Substantia nigra (tissue), 51 donors: ENCODE measurements at places on chromosomes 1 and 21.

DNA sequence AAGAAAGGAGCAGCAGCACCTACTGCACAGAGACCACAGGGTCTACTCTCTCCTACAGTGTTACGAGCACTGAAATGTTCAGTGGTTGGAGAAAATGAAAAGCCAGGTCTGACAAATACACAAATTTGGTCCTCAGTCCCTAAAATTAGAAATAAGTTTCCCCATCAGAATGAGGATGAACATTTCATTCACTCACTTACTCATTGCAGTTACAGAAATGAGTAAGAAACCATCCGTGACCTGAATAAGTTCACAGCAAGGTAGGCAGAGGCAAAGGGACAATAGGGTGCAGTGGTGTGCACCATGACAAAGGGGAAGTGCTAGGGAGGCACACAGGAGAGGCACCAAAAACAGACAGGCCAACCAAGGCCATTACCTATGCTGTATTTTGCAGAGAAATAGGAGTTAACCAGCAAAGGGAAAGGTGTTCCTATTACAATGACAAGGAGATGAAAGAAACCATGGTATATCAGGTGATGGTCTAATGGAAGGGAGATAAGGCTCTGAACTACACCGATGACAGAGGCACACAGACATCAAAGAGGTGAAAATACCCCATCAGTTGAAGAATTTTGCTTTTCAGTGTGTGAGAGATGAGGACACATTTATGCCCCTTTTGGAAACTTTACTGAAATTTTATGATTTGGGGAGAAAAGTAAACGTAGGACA is 29.4 kb downstream of the VAV3 start:
- no peak for DNase-seq

- DNase-seq: no peak
Measured at GRCh38 chr21:15197696-15198095, 132.9 kb upstream of the NRIP1 start.

GRCh38 chr1:229699613-229700267 is 73.7 kb downstream of the URB2 start:
- no peak for DNase-seq

- DNase-seq: no peak
Measured at GRCh38 chr21:29114765-29115500, 15.5 kb upstream of the MAP3K7CL start.

DNA sequence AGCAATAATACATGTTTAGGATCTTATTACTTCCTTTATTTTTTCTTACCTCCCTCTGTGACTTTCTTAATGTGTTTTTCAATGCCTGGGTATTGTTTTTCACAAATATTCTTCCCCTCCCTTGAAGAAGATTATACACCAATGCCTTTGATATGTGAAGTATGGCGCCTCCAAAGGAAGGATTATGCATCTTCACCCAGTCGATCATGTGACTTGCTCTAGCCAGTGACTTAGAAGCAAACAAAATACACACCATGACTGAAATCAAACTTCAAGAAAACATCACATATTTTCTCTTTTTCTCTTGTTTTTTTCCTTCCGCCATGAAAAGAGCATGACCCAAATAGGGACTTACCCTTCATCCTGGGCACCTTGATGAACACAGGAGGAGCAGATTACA is 297.1 kb downstream of the NCAM2 start:
- no peak for DNase-seq

DNA sequence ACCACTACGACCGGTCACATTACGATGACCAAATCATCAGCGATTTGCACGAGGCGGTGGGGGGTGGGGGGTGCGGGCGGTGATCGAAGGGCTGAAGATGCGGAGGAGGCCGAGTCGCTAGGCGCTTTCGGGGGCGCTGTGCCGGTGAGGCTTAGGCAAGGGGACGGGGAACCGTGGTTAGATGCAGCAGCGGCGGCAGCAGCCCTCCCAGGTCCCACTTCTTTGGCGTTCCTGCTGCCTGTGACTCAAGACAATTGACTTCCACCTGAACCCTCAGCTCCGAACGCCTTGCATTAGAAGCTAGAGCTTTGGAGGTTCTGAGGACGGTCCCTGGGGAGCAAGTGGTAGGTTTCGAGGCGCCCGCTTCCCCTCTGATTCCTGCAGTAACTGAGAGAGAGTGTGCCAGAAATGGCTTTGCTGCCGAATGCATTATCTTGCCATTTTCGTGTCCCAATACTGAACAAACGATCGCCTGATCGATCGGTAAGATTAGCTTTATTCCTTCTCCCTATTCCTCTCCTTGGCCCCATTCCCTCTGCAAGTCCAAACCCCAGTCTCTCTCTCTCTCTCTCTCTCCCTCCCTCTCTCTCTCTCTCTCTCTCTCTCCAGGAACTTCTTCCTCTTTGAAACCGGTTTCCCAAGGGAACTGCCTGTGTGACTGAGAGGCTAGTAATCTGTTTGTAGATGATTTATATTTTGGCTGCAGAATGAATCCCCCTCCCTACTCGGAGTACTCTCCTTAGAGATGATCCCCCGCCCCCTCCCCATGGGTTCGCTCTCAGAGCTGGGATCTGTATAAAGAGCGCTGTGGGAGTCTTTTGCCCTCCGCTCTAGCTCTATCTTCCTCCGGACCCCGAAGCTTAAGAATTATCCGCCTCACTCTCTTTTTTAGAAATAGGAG is 735 bp upstream of the BRINP3 start:
- DNase-seq: no peak

DNA sequence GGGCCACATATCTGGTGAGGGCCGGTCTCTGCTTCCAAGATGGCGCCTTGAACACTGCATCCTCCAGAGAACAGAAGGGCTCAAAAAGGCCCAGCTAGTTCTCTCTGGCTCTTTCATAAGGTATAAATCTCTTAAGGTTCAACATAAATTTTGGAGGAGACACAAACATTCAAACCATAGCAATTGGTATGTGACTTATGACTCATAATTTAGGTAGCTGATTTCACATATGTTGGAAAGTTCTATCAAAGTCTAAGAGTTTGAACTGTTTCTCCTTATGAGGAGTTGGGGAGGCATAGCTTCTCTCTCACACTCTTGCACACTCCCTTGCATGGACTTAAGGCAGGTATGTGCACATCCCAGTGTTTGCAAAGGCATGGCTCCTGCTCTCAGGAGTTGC is 5.1 kb upstream of the FYB2 start:
- no peak for DNase-seq

GRCh38 chr1:59718064-59718988 is 96.4 kb upstream of the HOOK1 start:
- DNase-seq: no peak

GRCh38 chr1:230548357-230548756 is 93.9 kb upstream of the COG2 start:
- DNase-seq: no peak

GRCh38 chr1:229119876-229120275 is 151.0 kb upstream of the RAB4A start:
- DNase-seq: no peak

DNA sequence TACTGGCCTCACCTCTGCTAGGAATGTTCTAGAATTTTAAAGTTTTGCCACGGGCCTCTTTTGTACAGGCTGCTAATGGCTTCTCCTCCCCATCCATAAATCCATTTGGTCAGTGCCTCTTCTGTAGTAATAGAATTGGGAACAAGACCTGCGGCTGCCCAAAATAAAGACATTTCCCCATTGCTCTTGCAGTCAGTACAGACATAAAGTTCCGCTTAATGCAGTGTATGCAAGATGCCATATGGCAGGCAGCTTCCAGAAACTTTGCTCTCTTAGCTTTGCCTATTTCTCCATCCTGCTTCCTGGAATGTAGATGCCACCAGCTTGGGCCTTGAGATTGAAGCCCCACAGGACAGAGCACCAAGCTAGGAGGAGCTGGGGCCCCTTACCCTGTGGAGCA is 3.7 kb upstream of the SLC2A5 start:
- no peak for DNase-seq

DNA sequence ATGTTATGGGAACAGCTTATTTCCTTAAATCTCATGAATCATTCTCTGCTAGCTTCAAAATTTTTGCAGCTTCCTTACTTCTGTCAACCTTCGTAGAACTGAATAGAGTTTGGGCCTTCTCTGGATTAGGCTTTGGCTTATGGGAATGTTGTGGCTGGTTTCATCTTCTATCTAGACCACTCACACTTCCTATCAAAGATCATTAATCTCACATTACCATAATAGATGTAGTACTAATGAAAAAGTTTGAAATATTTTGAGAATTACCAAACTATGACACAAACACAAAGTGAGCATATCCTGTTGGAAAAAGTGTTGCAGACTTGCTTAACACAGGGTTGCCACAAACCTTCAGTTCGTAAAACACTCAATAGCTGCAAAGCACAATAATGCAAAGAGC is 30.3 kb downstream of the ASPM start:
- DNase-seq: no peak

DNA sequence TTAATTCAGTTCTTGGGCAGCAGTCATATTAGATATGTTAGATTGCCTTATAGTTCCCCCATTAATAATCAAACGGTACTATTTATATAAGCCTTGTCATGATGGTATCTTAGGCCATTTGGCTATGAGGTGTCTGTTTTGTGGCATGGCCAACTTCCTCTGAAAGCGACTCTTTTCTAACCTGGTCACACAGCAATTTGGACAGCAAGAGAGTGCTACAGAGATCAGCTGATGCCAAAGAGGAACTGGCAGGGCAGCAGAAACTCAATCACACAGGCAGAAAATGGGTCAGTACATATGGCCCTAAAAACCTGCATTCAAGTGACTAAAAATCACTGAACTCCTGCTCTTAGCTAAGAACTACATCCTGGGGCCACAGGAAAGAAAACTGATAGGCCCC is 13.4 kb upstream of the MUTYH start:
- DNase-seq: no peak

DNA sequence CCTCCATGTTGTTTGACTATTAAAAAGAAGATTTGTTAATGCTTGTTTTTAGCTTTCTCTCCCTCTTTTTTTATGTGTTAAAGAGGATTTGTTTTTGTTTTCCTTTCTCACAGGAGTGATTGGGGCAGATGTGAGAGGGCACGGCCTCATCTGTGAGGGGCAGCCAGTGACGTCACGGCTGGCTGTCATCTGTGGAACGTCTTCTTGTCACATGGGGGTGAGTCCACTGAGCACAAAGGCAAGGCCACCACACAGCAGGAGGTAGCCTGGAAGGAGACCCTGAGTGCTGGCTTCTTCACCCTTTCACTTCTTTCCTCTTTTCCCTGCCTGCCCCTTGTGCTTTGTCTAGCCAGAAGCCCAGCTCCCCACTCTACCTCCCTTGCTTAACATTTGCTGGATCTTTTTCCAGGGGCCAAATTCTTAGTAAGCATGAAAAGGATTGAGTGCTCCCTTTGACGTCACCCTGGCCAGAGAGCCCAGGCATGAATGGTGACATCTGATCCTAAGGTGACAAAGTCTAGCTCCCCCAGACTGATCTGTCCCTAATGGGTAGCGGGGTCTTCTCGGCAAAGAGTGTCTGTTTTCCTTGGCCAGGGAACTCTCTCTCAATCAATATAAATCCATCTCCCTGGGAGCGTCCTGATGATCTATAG is 257.2 kb downstream of the FGGY start:
- DNase-seq: no peak

DNA sequence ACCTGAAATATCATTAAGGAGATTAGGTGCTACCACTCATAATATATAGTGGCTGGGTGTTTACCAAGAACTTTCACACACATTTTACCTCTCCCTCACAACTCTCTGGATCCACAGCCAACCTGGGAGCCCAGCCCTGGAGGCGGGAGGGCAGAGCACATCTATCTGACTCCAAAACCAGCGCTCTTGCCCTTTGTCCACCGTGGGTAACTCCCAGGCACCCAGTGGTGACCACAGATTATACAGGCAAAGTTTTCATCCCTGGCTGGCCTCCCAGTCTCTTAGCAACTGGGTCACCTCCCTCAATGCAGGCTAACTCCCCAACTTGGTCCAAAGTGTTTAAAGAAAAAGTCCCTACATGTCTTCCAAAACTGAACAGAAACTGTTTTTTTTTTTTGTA is 2.4 kb downstream of the PAQR7 start:
- DNase-seq: no peak

DNA sequence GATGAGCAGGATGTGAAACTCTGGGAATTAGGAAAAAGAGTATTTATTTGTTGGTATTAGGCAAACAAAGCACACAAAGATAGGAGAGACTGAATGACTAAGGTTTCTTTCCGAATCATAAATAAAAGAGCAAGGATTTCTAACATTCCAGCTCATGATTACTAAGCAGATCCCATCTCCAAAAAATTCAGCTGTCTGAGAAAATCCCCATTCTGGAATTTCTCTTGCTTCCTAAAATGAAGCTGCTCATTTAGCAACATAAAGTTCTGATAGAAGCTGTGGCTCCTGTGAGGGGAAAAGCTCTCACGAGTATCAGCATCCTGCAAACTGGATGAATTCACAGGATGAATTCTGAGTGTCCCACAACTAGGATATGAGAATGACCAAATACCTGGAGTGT is 6.7 kb upstream of the SH2D5 start:
- no peak for DNase-seq

DNA sequence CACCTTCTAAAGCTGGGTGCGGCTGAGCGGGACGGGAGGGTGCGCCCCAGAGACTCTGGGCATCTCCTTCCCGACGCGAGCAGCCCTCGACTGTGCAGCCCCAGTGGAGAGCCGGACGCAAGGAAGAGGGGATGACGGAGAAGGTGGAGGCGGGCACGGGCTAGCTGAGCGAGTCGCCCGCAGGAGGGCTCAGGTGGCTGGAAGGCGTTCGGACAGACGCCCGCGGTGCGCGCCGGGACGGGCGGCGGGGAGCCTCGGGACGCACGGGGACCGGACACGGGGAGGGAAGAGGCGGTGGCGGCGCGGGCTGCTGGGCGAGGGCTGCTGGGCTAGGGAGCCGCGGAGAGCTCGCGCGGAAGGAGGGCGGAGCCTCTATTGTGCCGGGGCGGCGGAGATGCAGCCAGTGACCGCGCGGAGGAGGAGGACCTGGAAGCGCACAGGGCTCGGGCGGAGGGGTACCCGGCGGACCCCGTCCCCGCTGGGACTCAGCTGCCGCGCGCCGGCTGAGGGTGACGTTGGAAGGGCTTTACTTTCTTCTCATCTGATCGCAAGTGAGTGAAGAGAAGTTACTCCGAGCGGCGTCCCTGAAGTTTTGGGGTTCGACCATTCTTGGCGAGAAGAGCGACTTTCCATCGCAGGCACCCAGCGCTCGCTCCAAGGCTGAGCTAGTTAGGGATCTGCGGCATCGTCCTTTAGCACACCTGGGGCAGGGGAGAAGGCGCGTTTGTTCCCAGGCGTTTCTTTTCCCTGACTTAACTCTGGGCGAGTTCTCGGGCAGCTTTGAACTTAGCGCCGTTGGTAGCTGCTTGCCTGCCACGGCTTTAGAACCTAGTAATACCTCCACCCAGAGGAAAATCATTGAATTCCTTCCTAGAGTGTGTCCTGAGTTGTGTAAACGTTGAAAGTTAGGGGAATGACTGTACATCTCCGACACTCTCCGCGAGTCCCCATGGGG is at the start of gene OLFML2B:
Gene OLFML2B (minus strand): TSS at position 323 of the 955 bp plus-strand sequence. CDS start 439 bp downstream, outside the sequence.
- DNase-seq: peak; percentile 26

- no peak for DNase-seq
Measured at GRCh38 chr1:180594723-180595122, 36.0 kb downstream of the OVAAL start.

GRCh38 chr1:238681021-238681420 is 705.3 kb upstream of the CHRM3 start:
- DNase-seq: no peak

GRCh38 chr1:157952601-157953000 is 40.8 kb upstream of the KIRREL1 start:
- no peak for DNase-seq

- DNase-seq: no peak
Measured at GRCh38 chr1:57101209-57101608, 135.4 kb upstream of the C8B start.
